Uterus (tissue), 4 donors: ENCODE measurements at places on chromosomes 3 and 15. TPM values are rescaled to one million over a fixed set of nuclear protein-coding genes. Genes with fewer than 3 reads are reported as not detected.

DNA sequence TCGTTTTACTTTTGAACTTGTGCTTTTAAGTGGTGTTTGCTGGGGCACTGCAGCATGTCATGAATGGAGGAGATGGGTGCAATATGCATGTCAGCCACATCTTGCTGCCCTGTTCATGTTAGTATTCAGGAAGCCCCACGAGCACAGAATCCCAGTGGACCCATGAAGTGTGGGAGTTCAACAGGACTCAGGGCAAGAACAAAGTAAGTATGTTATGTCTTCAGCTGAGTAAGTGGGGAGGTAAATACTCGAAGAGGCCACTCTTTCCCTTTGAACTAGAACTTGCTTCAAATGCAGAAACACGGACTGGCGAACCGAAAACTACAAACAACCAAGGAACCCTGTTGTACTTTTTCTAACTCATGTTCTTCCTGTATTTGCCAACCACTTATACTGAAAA lies 23.4 kb downstream of the SOX14 start:
- no peak for DNase-seq

- no peak for DNase-seq
Observed at GRCh38 chr15:83012636-83013035, 1.2 kb upstream of the C15orf40 start.

DNA sequence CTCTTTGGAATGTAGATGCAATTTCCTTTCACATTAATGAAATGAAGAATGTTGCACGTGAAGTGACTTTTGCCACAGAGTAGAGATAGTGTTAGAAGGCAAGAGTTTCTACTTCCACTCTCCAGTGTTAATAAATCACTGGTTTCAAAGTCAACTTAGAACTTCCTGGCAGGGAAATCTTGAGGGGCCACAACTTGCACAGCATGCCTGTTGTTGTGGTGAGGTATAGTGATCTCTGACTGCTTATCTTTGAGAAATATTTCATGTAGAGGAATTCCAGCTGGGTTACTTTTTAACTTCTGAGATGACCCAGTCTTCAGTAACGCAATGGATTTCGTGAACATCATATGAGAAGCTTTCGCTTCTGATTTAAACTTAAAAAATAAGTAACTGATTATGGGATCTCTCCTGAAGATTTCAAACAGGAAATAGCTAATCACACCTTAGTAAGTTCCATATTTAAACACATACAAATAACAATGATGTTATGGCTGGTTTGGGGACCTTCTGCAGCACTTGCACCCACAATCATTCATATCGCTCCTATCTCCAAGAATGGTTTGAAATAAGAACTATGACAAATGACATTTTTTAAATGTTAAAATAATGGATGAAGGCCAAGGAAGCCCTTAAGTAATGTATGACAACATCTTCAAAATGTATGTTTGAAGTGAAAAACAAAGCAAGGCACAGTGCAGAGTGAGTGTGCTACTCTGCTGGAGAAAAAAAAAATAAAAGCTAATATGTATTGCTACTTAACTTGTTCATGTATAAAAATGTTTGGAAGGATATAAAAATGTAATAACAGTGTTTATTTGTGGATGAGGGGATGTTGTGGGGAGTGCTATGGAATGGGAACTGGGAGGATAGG lies 726.5 kb upstream of the NECTIN3 start:
- no peak for DNase-seq

- DNase-seq = no peak
Observed at GRCh38 chr15:83219026-83219425, 11.4 kb upstream of the HDGFL3 start.

DNA sequence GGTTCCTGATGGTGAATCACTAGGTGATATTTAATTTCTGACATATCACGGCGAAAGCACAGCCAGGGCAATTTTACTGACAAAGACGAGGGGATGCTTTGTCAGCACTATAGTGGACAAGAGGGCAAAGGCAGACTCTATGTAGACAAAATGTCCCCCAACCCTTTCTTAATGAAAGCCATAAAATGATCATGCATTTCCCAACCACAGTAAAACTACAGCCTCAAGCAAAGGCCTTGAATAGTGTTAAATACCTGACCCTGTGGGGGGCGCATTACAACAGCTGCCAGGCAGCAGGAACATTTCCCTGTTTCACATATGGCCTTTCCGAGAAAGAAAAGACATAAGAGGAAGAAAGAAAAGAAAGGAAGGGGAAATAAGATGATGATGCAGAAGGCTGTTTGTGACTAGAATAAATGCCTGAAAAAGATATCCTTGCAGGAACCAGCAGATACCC lies 49.5 kb downstream of the GLDN start:
- no peak for DNase-seq

DNA sequence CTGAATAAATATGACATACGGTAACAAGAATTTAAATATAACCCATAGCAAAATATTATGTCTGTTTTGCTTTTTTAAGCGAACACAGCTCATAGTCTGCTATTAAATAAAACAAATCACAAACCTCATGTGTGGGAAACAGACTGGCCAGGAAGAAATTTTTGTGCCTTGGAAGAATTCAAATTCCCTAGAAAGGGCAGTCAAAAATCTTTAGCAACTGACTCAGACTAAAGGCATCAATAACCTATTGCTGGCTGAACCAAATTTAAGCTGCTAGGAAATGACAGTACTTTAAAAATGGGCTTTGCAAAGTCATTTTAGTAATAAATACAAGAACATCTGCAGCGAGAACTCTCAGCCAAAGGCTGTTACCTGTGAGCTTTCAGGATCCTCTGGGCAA lies 151.4 kb downstream of the PLD1 start:
- DNase-seq = no peak

- no peak for DNase-seq
Observed at GRCh38 chr15:77487469-77487842, 66.8 kb downstream of the HMG20A start.

DNA sequence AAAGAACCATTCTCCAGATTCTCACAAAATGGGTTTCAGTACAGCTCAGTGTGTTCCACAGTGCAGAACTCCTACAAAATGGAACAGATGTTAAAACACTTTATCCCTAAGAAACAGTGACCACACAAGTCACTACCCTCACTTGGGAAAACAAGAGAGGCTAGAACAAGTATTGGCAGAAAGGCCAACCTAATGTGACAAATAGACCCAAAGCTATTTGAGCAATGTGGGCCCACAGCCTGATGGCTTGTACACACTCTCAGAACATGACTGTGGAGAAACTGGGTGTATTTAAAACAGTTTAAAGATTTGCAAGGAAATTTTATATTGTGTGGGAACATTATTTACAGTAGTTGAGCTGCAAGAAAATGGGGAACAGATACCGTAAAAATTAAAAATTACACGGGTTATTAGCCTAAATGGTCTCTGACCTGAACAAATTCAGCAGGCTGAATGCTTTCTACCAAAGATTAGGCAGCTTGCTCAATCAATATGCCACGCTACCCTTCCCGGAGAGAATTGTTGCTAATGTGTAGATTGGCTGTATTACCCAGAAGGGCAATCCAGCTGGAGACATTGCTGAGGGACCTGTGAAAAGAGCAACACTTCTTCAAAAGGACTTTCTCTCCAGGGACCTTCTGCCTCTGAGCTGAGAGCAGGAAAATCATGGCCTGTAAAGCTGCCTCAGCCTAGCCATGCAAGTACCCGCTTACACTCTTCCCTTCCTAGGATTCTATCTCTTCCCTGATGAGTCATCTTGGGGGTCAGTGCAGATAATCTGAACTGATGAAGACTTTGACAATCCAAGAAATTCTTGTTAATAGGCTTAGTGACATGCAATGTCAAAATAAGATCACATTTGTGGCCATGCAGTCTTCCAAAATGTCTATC lies 97.1 kb downstream of the STRIT1 start:
- no peak for DNase-seq

- no peak for DNase-seq
Observed at GRCh38 chr3:106371221-106371970, 502.6 kb upstream of the CBLB start.

- no peak for DNase-seq
Observed at GRCh38 chr3:183680061-183680460, 17.5 kb upstream of the YEATS2 start.

Gene DENND4A
- total RNA-seq = 40.9 TPM

Gene DET1
- total RNA-seq = 17.0 TPM

Gene NMB
- 9.7 TPM for total RNA-seq

Gene ITPKA
- total RNA-seq = 1.3 TPM

Gene FAM107A
- 16.2 TPM for total RNA-seq

Gene TM2D3
- 14.7 TPM for total RNA-seq

Gene CCDC191
- total RNA-seq = 4.4 TPM

Gene ZDHHC3
- total RNA-seq = 70.9 TPM

Gene NR1I2
- total RNA-seq = not detected

Gene ADAMTSL3
- 41.2 TPM for total RNA-seq
